Activated CD8-positive, alpha-beta T cell treated with anti-CD3 and anti-CD28 coated beads for 36 hours (primary cell): ENCODE measurements at places on chromosomes 11 and 22. TPM values are rescaled to one million over a fixed set of nuclear protein-coding genes. Genes with fewer than 3 reads are reported as not detected.
A peak's percentile ranks its signal among the peaks of the same experiment; 100 is the strongest.

DNA sequence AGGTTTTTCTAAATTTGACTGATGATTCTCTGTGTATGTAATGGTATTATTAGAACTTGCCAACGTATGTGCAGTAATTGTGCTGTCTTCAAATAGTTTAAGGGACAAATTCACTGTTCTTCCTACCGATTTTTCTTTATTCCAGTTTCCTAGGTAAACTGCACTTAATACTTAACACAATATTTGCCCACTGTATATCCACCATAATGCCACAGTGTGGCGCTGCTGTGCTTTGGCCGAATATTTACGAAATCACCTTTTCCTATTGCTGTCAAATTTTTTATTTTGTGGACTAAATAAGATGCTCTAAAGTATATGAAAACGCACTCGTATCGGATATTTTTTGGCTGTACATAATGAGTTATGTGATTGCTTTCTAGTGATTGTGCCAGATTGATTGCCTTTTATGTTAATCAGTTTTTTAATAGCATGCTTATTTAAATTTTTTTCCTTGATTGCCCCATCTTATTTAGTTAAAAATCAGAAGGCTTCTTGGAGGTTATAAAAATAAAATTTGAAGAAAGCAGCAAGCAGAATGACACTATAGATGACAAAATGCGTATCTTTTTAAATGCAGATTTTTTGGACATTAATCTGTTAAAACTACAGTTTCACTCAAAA, 10.5 kb downstream of the AASDHPPT start:
- DNase-seq = peak; percentile 75
- no peak overlapping the region for H3K27ac ChIP-seq
- H3K27me3 ChIP-seq = no peaks in the 10 kb centered on the region
- peaks cover 61% of the 10 kb centered on the region for H3K4me1 ChIP-seq
- no peak overlapping the region for H3K4me3 ChIP-seq

- H3K4me3 ChIP-seq = no peak overlapping the region
- H3K4me1 ChIP-seq = peaks cover 6% of the 10 kb centered on the region
- no peaks in the 10 kb centered on the region for H3K27me3 ChIP-seq
- H3K27ac ChIP-seq = no peak overlapping the region
Measured at GRCh38 chr22:32754413-32755041, 47.0 kb upstream of the TIMP3 start.

GRCh38 chr11:95301474-95301873, 70.5 kb upstream of the SESN3 start:
- H3K36me3 ChIP-seq = no peaks in the 10 kb centered on the region
- no peak overlapping the region for H3K27ac ChIP-seq
- H3K4me3 ChIP-seq = no peak overlapping the region

GRCh38 chr11:117712530-117712929, 84.5 kb downstream of the DSCAML1 start:
- no peaks in the 10 kb centered on the region for H3K4me1 ChIP-seq
- H3K4me3 ChIP-seq = no peak overlapping the region
- no peak for DNase-seq
- H3K36me3 ChIP-seq = no peaks in the 10 kb centered on the region

DNA sequence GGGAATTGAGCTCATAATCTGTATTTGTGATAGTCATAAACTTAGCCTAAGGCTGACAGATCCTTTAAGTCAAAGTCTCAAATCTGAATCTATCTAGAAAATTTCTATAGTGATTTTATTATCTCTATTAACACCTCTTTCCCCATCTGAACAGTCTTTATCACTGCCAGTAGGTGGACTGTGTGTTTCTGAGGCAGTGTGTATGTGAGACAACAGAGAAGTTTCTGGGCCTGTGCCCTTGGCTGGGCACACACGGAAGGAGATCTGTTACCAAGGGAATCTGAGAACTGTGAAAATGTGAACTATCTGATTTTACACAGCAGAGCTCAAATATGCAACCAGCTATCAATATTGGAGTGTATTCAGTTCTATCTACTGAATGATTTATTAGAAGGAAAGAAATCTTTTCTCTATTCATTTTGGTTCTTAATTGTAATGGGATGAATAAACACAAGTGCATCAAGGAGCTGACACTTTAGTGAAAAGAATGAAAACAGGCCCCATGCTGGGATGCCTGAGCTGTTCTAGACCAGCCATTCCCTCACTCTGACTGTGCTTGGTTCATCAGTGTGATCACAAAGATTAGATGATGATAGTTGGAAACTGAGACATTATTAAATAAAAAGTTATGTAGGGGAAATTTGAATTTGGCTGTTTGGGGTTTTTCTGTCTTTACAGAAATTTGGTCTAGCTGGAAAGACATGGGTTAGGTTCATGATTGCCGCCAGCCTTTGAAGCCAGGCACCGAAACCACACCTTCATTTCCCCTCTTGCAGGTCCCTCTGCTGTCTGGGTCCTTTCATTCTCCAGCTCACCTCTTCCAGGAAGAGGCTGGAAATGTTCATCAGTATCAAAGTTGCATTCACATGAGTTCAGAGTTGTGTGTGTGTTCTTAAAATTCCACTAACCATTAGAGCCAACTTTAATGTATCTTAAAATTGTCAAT, 68.1 kb downstream of the LIF start:
- no peaks in the 10 kb centered on the region for H3K27me3 ChIP-seq
- DNase-seq = peak; percentile 76
- H3K4me1 ChIP-seq = peaks cover 62% of the 10 kb centered on the region
- peak overlapping the region; percentile 26 for H3K4me3 ChIP-seq
- H3K36me3 ChIP-seq = no peaks in the 10 kb centered on the region

Gene RAB39A
- total RNA-seq = not detected

DNA sequence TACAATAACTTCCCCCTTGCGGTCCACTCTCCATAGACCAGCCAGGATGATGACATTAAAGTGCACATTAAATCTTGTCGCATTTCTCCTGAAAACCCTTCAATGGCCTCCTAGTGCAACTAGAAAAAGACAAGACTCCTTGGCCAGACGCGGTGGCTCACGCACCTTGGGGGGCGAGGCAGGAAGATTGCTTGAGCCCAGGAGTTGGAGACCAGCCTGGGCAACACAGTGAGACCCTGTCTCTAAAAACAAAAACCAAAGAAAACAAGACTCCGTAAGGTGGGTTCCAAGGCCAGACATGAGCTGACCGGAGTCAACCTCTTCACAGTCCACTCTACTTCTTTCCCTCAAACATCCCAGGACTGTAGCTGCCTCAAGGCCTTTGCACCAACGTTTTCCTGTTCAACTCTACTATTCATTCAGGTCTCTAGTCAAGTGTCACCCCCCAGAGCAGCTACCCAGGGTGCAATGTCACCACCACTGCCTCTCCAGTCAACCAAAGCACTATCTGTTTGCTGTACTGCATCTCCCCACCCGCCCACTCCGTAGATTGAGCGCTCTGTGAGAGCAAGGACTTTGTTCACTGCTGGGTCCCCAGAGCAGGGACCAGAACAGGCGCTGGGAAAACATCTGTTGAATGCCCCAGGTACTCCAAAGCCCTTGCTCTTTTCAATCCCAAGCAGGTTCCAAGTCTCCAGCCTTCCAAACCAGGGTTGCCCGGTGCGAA, 739 bp downstream of the ZMAT5 start:
- peak overlapping the region; percentile 97 for H3K27ac ChIP-seq
- H3K36me3 ChIP-seq = peaks cover 31% of the 10 kb centered on the region
- peak; percentile 64 for DNase-seq
- peaks cover 30% of the 10 kb centered on the region for H3K4me1 ChIP-seq
- H3K27me3 ChIP-seq = no peaks in the 10 kb centered on the region

- H3K27ac ChIP-seq = no peak overlapping the region
- no peaks in the 10 kb centered on the region for H3K27me3 ChIP-seq
Measured at GRCh38 chr11:85694385-85694980, 8.5 kb upstream of the CCDC89 start.

Gene VWA5A
- 4.4 TPM for total RNA-seq

Gene KRTAP5-9
- not detected for total RNA-seq

- H3K36me3 ChIP-seq = peaks cover 26% of the 10 kb centered on the region
- H3K27me3 ChIP-seq = no peaks in the 10 kb centered on the region
- no peak for DNase-seq
- H3K4me3 ChIP-seq = no peak overlapping the region
Measured at GRCh38 chr11:48163360-48164100, 53.1 kb upstream of the OR4B1 start.

Gene CCDC188
- not detected for total RNA-seq

Gene HPX
- total RNA-seq = not detected

Gene SLC35C1
- total RNA-seq = 9.3 TPM

Gene OR52N4
- 1.1 TPM for total RNA-seq

Gene PDGFD
- not detected for total RNA-seq

Gene JAML
- total RNA-seq = 236 TPM

Gene UCP3
- total RNA-seq = 2.2 TPM

Gene ZDHHC13
- total RNA-seq = 17.2 TPM

Gene KRTAP5-7
- total RNA-seq = not detected

Gene PKDREJ
- total RNA-seq = not detected

- H3K27me3 ChIP-seq = peaks cover 2% of the 10 kb centered on the region
- no peak overlapping the region for H3K27ac ChIP-seq
- H3K4me1 ChIP-seq = no peaks in the 10 kb centered on the region
- no peaks in the 10 kb centered on the region for H3K36me3 ChIP-seq
- no peak overlapping the region for H3K4me3 ChIP-seq
Measured at GRCh38 chr11:109165035-109165434, 257.0 kb upstream of the C11orf87 start.

GRCh38 chr11:121152764-121153163, 51.7 kb downstream of the TECTA start:
- no peaks in the 10 kb centered on the region for H3K4me1 ChIP-seq
- H3K4me3 ChIP-seq = no peak overlapping the region
- H3K36me3 ChIP-seq = no peaks in the 10 kb centered on the region
- DNase-seq = no peak
- no peak overlapping the region for H3K27ac ChIP-seq
- no peaks in the 10 kb centered on the region for H3K27me3 ChIP-seq

- peak overlapping the region; percentile 98 for H3K27ac ChIP-seq
- H3K4me3 ChIP-seq = peak overlapping the region; percentile 94
- peaks cover 42% of the 10 kb centered on the region for H3K4me1 ChIP-seq
- no peaks in the 10 kb centered on the region for H3K27me3 ChIP-seq
- DNase-seq = peak; percentile 37
Measured at GRCh38 chr11:117230999-117231841, 653 bp downstream of the PCSK7 start.
